Nucleus accumbens (tissue), 56 donors: ENCODE measurements at places on chromosomes 1 and 21.

- DNase-seq = no peak
Observed at GRCh38 chr1:3352952-3353331, 101.5 kb upstream of the ARHGEF16 start.

- DNase-seq = no peak
Observed at GRCh38 chr1:100584761-100585745, 47.1 kb downstream of the GPR88 start.

DNA sequence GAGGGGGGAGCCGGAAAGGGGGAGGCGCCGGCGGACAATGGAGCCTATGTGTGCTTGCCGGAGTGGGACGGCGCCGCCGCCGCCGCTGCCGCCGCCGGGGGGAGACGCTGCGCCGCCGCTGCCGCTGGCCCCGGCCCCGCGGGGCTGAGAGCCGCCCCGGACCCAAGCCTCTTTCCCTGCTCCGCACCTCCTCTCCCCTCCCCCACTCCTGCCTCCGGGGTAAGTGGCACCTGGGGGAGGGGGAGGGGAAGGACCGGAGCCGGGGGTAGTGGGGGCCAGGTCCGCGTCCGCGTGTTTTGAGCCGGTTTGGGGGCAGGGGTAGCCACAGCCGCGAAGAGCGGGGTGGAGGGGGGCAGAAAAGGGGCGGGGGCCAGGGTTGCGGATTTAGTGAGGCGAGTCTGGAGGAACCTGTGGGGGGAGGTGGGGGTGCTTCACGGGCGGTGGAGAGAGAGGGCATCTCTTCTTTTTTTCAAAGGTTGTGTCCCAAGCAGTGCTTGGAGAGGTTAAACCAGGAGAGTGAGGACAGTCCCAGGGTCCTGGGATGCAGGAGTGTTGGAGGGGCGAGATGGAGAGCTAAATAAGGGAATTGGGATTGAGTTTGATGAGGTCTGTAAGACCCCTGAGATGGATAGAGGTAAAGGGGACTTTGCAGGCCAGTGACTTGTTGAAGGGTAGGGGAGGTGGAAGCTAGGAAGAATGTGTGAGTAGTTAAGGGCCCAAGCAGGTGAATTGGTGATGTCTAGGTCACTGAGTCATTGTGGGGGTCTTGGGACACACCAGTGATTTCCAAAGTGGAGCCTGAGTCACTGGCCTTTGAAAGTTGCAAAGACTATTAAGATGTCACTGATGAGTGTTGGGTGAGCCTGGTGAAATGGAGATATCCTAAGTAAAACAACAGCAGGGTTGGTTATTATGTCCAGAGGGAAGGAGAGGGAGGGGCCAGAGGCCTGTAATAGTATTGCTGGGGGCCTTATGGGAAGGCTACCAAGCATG is 59.1 kb downstream of the BCL9 start:
- no peak for DNase-seq

GRCh38 chr1:7094509-7094908 is 309.3 kb downstream of the CAMTA1 start:
- DNase-seq = no peak

DNA sequence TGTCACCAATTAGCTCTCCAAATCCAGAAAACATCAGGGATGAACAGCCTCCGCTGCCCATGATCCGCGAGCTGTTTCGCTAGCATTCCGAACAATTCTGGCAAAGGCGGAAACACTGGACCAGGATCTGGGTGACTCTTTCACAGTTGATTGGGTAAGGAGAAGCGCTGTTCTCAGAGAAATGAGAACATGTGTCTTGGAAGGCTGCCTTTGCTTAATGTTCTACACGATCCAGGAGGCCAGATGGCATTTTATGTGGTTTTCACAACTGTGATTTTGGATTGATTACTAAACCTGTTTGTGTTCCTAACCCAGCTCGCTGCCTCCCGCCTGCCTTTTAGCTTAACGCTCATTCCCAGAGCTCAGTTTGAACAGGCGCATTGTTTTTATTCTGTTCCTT is 144.0 kb downstream of the KIF26B start:
- no peak for DNase-seq

DNA sequence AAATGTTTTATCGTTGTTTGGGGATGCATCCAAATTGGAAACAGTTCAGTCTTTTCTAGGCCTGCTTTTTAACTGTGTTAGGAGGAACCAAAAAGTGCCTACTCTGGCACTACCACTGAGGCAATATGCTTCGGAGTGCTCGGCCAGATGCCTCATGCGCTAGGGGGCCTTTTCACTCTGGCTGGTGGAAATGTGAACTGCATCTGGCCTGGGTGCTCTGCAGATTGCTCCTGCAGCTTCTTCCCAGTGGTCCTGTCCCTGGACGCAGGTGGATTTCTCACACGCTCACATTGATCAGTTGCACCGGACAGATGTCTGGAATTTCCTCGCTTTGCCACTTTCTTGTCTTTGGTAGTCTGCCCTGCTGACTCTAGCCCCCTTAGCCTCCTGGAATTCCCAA is 330.2 kb upstream of the FMN2 start:
- DNase-seq = no peak
